Activated naive CD4-positive, alpha-beta T cell treated with Interleukin-2 at 50 U/mL for 16 hours (primary cell): ENCODE measurements at places on chromosomes 16 and 17.

GRCh38 chr17:69232650-69233049 lies 4.0 kb upstream of the ABCA10 start:
- DNase-seq, result no peak

DNA sequence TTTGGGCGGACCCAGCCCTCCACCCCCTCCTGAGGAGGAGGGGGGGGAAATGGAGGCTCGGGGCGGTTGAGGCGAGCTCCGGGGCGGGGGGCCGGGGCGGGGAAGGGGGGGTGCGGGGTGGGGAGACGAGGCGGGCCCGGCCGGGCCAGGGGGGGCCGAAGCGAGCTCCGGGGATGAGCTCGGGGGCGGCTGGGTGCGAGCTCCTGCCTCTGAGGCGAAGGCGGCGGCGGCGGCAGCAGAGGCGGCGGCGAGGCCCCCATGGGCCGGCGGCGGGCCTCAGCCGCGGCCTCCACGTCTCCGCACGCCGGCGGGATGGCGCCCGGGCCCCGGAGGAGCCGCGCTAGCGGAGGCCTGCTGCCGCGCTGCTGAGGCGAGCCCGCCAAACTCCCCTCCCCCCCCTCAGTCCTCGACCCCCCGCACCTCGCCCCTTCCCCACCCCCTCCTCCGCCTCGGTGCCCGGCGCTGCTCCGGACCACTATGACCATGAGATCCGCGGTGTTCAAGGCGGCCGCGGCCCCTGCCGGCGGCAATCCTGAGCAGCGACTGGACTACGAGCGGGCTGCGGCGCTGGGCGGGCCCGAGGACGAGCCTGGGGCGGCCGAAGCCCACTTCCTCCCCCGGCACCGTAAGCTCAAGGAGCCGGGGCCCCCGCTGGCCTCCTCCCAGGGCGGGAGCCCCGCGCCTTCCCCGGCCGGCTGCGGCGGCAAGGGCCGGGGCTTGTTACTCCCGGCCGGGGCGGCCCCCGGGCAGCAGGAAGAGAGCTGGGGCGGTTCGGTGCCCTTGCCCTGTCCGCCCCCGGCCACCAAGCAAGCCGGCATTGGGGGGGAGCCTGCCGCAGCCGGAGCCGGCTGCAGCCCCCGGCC lies 596 bp downstream of the MSL1 start:
- peak; percentile 32 for DNase-seq

DNA sequence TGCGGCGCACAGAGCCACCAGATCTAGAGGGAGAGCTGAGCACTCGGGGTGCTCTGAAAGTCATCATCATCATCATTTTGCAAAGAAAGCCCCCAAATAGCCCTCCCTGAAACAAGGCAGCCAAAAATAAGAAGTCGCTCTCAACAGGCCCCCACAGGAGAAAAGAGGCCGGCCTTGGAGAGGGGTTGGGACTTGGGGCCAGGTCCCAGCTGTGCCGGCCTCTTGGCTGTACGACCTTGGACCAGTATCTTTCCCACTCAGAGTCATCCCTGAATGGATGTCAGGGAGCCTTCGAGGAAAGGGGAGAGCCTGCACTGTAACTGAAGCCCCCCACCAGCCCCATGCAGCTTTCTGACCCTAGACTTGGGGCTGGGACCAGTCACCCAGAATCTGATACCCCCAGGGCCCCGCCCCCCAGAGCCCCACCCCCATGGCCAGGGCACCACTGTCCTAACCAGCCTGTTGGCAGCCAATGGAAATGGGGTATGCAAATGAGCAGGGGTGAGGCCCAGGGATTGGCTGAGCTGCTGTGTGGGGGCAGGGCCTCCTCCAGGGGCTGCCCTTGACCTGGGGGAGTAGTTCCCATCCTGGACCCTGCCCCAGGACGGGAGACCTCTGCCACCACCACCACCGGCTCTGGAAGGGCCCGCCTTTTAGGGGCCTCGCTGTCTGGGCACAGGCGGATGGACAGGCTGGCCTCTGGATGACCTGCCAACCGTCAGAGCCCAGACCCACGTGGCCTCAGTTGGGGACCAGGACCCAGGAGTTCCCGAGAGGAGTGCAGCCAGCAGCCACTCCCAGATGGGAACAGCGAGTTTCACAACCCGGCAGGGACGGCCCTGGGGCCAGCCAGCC lies 15.4 kb downstream of the ZFPM1 start:
- DNase-seq, result peak; percentile 20

GRCh38 chr16:2949705-2950352 lies 14.2 kb upstream of the KREMEN2 start:
- DNase-seq, result no peak

DNA sequence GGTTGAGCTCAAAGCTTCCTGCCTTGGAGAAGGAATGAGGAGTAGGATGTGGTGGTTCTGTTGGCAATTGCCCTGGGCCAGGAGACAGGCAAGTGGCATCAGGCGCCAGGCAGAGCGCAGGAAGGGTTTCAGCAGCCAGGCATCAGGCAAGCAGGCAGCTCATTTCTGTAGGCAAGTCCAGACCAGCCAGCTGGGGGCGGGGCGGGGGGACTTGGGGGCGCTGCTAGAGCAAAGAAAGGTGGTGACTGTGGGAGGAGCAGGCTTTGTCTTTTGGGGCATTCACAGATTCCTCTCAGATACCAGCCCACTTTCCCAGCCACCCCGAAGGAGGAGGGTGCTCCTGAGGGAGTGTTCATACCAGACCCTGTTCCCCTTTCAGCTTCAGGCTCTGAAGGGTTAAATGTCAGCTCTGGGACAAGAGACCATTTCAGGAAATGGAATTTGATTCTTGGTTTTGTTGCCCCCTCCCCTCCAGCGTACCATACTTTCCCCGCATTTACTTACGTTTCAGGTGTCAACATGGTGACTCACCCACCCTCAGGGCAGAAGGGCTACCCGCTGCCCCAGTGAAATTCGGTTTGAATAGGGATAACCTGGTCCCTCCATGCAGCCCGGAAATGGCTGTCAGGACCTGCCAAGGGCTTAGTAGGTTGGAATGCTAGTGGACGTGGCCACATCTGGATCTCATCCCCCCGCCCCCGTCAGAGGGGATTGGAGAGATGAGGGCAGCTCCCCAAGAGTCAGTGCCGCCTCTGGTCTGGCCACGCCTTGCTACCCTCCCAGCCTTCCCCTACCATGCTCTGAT lies 13.2 kb downstream of the NGFR start:
- DNase-seq, result no peak
